ENCODE measurements at places on chromosomes 6 and 20.

DNA sequence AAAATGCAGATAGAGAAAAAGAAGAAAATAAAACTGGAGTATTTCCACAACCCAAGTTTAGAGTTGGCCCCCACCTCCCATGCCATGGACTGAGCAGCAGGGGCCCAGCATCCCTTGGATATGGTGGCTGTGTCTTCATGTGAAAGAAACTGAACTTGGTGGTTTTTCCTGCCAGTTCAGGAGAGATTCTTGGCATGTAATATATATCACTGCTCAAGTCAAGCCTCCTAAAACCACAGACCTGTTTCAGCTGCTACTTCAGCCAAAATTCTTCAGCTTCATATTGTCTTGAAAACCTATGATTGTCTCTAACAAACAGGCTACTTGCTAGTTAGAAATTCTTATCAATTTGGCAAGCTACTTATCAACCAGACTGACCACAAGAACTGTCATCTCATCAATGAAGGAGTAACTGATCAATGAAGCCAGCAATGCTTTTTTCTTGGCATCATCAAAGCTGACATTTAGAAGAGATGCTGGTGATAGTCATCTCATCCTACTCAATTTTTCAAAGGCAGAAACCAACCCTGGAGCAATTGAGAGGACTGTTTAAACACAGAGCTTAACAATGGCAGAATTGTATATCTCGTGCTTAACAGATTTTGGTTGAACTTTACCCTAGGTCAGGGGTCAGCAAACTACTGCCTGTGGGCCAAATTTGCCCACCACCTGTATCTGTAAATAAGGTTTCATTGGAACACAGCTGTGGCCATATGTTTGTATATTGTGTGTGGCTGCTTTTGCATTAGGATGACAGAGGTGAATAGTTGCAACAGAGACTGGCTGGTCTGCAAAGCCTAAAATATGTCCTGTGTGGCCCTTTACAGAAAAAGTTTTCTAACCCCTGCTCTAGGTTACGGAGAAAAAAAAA is 10.4 kb upstream of the NOL7 start:
- no peak for DNase-seq

GRCh38 chr6:25277857-25278256 is 1.3 kb upstream of the CARMIL1 start:
- DNase-seq: no peak

DNA sequence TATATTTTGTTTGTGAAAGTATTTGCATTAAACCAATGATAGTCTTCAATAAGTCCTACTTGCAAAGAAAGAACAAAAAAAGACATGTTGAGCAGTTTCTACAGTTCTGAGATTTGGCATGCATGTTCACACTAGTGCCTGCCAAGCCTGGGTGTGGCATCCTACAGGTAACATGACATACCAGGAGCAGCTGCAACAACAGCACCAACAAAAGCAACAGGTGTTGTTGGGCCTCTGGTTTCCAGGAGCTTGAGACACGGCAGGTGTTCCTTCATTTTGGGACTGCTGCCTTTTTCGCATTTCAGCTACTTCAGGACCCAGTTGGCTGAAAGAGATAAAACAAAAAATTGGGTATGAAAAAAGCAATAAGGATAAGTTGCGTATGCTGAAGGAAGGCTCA is 41.2 kb upstream of the MTRF1L start:
- DNase-seq: no peak

- no peak for DNase-seq
Observed at GRCh38 chr6:26600759-26601158, 4.0 kb downstream of the ABT1 start.

GRCh38 chr6:165852676-165853075 is 189.6 kb upstream of the PDE10A start:
- DNase-seq: no peak

DNA sequence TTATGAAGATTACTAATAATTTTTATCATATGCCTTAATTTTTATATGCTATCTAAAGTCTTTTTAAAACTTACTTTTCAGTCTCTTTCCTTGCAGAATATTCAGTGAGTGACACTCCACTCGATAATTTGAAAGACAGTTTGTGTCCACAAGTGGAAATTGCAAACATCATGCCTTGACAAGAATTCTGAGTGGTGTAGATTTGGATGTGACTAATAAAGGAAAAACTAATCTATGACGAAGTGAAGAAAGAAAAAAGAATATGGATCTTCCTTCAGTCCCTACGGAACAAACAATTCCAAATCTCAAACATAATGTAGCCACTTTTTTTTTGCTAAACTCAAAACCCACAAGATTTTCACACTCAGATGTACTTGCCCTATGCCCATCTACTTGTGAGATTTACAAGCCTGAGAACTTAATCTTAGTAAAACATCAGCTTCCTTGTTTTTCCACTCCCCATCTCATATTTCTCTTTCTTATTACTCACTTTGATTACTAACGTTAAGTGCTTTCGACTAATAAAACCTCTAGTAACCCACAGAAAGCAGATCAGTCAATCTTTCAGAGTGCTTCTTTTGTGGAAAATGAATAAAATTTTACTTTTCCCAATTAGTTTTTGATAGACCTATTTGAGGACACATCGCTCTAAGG is 1155.8 kb downstream of the GRIK2 start:
- no peak for DNase-seq

DNA sequence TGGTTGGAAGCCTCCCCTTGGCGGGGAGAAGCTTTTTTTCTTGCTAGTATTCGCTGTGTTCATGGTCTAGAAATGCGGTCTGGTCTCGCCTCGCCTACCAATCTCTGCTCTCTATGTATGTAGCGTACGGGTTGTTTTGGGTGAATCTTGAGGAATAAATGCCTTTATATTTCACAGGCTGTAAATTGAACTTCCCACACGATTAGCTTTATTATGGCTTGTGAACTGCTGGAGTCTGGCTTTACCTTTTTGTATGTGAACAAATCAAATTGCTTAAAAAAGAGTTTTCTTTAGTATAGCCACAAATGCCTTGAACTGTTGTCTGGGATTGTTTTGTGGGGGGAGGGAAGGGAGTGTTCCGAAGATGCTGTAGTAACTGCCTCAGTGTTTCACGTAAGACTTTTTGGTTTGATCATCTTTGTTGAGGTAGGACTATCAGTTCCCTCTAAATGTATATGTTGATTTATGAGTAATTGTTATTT is 2.2 kb downstream of the INSM1 start:
- DNase-seq: no peak

GRCh38 chr20:24892522-24892921 is 56.5 kb upstream of the CST7 start:
- no peak for DNase-seq

GRCh38 chr20:39829661-39830060 is 859.4 kb downstream of the MAFB start:
- no peak for DNase-seq

GRCh38 chr20:39878320-39878719 is 810.7 kb downstream of the MAFB start:
- DNase-seq: no peak

Data from activated CD4-positive, CD25-positive, alpha-beta regulatory T cell (primary cell).